ENCODE measurements at places on chromosomes 11 and 22.
A peak's percentile ranks its signal among the peaks of the same experiment; 100 is the strongest.

DNA sequence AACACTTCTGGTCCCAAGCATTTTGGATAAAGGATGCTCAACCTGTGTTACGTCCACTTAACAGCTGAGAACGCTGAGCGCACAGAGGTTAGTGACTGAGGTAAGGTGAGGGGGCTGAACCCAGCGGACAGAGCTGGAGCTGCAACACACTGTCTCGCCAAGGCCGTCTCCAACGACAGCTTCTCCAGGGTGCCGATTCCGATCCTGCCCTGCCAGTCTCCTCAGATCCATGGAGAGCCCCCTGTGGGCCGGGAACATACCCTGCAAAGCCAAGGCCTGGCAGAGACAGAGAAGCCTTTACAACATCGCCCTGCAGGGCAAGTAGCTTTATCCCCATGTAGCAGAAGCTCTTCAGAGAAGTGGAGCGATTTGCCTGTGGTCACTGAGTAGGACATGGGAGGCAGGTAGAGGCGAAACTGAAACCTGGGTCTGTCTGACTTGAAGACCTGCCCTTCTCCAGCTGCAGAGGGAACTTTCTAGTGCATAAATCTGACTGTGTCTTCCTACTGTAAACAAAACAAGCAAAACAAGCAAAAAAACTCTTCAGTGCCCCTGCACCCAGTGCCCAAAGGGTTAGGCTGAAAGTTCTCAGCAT lies 72.8 kb downstream of the SCUBE1 start:
- no peak for DNase-seq

- DNase-seq = no peak
These were observed 25.8 kb downstream of the SWAP70 start for GRCh38 chr11:9689721-9690120.

- DNase-seq = no peak
These were observed 15.6 kb downstream of the NPTXR start for GRCh38 chr22:38828191-38828590.

GRCh38 chr11:68273026-68273738 lies 1.4 kb upstream of the C11orf24 start:
- DNase-seq = no peak

DNA sequence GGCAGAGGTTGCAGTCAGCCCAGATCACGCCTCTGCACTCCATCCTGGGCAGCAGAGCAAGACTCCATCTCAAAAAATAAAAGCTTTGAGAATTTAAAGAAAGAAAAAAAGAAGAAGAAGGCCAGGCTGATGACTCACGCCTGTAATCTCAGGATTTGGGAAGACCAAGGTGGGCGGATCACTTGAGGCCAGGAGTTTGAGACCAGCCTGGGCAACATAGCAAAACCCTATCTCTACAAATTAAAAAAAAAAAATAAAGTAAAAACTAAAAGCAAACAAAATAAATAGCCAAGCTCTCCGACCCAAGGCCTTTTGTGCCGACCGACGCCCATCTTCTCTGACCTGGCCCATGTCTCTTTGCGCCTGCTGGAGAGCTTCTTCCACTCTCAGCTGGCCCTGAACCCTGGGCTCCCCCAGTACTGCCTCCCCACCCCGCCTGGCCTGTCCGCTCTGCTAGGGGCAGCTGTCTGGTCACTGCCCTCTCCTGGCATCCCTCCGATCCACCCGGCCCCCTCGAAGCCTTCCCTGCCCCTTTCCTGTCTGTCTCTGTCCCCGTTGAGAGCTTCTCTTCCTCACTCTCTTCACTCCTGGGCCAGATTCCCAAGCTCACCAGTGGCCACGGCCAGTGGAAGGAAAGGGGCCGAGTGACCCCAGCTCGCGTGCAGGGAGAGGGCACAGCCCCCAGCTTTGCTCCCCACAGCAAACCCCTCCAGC lies 4.8 kb upstream of the LSP1 start:
- DNase-seq = no peak

GRCh38 chr22:27554841-27555456 lies 246.6 kb downstream of the MN1 start:
- no peak for DNase-seq

GRCh38 chr11:32317643-32318042 lies 117.7 kb downstream of the WT1 start:
- no peak for DNase-seq

- peak; percentile 44 for DNase-seq
These were observed 357.7 kb upstream of the ARHGAP42 start for GRCh38 chr11:100329352-100329751.

- no peak for DNase-seq
These were observed 13.9 kb downstream of the IFITM10 start for GRCh38 chr11:1736447-1736992.

DNA sequence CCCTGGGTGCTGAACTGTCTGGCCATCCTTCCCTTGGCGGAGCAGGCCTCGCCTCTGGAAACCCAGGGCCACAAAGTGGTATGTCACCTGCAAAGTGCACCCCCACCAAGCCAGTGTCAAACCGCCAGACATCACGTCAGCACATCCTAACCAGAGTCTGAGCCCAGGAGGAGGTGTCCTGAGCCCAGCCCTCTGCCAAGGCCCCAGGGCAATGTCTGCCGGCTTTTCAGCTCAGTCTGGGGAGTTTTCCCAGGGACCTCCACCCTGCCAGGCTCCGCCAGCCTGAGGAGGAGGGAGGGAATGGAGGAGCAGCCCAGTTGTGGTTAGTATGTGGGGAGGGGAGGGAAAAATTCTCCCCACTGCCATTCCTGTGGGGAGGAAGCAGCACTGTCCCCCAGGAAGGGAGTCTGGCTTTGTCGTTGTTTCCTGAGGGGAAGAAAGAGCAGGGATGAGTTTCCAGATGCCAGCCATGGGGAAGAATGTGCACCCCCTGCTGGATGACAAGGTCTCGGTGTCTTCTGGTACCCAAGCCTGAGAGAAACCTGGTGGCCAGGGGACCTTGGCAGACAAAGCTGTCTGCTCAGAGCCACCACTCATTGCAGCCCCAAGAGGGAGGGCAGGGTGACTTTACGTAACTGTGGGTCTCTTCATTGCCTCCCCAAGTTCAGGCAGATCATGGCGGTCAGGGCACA lies 81.4 kb upstream of the CD82 start:
- no peak for DNase-seq

DNA sequence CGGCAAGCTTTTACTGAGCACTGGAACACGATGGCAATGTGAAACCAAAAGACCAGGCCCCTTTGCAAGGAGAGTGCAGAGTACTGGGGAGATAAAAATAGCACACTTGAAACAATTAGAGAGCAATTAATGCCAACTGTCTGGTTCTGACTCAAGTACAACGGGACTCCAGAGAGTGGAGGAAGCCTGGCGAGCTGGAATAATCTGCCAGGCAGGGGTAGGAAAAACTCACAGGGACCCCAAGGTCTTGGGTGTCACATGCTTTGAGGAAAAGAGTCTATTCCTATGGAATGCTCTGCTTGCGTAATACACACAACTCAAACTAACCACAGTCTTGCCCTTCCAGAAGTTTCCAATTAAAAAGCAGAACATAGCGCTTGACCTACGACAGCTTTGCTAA lies 113.0 kb upstream of the CLMP start:
- peak; percentile 96 for DNase-seq

GRCh38 chr11:106727256-106727655 lies 291.0 kb downstream of the GUCY1A2 start:
- no peak for DNase-seq

DNA sequence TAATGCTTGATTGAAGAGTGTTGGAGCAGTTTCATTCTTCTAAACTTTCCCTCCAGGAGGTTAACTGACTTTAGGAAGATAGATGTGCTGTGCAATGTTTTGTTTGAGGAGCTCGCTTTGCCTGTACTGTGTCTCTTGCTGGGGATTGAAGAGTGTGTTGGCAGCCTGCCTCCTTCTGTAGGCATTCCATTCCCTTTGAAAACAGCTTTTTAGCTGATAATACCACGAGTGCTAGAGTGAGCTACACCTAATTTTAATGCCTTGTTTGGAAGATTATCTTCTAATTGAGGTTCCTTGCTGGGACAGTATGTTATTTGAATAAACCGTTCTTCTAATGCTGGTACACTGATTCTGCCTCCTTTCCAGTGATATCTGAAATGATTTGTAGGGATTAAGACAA lies 7.2 kb downstream of the DDX10 start:
- no peak for DNase-seq

GRCh38 chr22:21446827-21447690 lies 20.1 kb upstream of the TMEM191C start:
- DNase-seq = no peak

DNA sequence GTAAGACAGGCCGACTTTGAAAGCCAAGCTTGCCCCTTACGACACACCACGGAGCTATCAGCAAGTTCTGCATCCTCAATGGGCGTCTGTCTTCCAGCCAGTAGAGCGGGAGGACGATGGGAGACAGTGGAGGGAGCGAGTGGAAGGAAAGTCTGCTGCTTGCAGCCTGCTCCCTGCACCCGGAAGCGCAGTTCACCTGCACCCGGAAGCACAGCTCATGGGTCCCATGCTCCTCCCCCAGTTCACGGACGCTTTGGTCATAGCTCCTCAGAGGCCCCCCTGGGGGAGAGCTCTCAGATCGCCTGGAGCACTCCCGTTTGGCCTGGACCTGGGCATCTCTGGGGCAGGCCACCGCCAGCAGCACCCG lies 51.3 kb downstream of the FBLN1 start:
- peak; percentile 77 for DNase-seq

- DNase-seq = no peak
These were observed 49.4 kb downstream of the RSF1 start for GRCh38 chr11:77771135-77771534.

DNA sequence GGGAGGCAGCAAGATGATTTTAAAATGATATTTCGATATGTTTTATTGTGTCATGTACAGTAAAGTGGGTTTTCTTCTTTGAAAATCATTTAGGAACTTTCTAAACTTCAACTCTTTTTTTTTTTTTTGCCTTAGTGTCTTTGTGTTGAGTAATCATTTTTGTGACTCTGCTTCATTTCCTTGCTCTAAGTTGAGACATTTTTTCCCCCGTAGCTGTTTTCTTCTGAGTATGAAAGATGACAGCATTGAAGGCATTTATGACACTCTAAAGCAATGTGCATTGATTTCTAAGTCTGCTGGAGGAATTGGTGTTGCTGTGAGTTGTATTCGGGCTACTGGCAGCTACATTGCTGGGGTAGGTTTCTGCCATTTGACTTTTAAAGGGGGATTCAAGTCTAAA lies 23.5 kb downstream of the RRM1 start:
- no peak for DNase-seq

GRCh38 chr11:1763336-1763795 lies 361 bp downstream of the CTSD start:
- no peak for DNase-seq

DNA sequence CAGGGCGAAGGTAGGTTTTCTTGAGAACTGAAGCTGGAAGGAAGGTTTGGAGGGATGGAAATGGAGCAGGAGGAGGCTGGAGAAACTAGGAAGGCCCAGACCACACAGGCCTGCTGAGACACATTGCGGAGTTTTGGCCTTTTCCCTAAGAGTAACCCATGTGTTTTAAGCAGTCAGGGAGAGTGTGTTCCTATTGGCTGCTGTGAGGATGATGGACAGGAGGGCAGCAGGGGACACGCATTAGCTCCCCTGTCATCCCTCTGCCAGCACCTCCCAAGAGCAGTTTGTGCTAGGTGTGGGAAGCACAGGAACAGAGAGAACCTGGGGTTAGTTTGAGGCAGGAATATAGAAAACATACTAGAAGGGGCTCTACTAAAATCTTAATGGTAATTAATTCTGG lies 842.1 kb downstream of the TBC1D22A start:
- DNase-seq = no peak

- DNase-seq = peak; percentile 68
These were observed at the start of gene MPPED2 for GRCh38 chr11:30586251-30587144. MPPED2 (minus strand) TSS chr11:30586353; CDS start chr11:30580373, 5,980 bp downstream.

DNA sequence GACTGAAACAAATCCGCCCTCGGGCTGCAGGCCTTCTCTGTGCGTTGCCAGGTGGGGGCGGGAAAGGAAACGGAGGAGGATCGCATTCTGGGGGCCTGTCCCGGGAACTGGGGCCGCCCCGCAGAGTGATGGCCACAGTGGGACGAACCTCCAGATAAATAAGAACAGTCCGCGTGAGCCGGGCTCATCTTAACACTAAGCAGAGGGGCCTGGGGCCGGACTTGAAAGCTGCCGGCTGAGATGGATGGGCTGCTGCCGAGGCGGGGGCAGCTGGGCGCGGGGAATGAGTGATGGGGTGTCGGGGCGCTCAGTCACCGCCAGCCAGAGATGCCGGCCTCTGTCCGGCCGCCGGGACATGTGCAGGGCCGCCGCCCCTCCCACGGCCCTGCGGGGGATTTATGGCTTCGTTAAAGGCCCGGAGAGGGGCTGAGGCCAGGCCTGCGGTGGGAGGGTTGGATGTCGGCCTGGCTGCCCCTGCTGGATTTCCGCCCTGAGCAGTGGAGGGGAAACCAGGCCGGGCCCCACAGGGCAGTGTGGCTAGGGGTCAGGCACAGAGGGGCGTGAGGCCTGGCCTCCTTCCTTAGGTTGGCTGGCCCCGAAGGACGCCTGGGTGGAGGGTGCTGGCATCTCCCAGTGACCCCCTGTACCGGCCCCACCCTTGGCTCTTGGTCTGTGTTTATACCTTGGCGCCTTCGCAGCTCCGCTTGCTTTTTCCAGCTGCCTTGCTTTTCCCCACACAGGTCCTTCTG lies 45.3 kb upstream of the CD82 start:
- no peak for DNase-seq

DNA sequence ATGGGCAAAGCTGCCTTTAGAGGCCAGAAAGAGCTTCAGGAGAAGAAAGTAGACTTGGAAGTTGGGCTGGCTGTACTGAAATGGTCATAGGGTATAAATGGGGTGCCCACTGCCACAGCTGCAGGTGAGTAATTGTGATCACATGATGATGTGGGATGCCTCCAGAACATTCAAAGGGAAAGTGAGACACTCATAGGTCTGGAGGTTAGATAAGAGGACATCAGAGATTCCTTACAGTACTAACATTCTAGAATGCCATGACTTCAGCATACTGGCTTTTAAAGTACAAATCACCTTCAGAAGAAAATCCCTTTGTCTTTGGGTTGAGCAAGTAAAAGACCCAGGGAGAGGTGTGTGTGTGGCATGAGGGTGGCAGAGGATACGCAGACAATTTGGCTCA lies 419.2 kb downstream of the TENM4 start:
- no peak for DNase-seq

- no peak for DNase-seq
These were observed 204.4 kb downstream of the HIPK3 start for GRCh38 chr11:33461369-33462125.

DNA sequence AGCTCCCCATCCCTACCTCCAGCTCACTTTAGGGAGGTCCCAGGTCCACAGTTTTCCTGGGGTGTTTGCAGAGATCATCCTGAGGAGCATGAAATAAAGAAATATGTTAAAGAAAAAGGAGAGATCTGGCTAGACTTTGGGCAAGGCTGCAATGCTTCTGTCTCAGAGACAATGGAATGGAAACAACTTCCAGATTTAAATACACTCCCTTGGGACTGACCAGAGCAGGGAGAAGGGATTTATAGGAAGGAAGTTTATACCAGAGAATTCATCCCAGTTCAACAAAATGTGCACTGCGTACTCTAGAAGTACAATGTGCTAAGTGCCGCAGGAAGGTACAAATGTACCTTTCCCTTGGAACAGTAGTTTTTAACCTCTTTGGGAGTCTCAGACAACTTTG lies 40.4 kb downstream of the ETS1 start:
- DNase-seq = no peak

GRCh38 chr11:77117492-77117891 lies 10.6 kb upstream of the MYO7A start:
- peak; percentile 75 for DNase-seq
